ENCODE measurements at places on chromosomes 7 and 10.

GRCh38 chr10:126131341-126131740, 235.0 kb downstream of the FANK1 start:
- no peak for DNase-seq

DNA sequence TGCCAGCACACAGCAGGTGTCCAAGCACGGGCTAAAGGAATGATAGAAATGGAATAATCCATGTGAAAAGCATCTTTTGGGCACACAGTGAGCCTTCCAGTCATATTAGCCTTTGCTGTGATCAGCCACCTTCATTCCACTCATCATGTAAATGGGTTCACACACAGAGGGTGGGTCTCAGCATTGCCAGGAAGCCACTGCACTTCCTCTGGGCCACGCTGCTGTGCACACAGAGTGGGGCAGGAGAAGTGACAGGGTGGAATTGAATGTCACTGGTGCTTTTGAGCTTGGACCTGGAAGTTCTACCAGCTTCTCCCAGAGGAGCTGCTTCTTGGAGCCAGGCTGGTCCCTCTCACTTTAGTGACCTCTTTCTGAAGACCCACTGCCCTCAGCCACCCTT, 203.5 kb downstream of the USP6NL start:
- DNase-seq = no peak

DNA sequence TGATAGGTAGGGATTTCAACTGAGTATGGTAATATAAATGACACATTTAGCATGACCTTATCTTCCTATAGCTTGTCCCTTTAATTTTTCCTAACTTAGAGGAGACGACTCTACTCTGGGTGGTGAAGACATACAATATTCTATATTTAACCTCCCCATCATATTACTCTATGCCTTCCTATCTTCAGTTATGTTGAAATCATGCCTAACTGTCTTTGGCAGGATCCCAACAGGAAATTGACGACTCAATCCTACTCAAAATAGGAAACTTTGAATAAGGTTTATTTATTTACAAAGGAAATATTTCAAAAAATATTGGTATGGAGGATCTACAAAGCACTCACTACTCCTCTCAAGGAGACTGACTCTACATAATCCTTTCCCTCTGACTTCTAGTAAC, 24.1 kb upstream of the SEMA3A start:
- no peak for DNase-seq

- DNase-seq = no peak
These were observed 143.6 kb downstream of the AGMO start for GRCh38 chr7:15418264-15418663.

GRCh38 chr7:77157446-77157845, 35.0 kb downstream of the CCDC146 start:
- no peak for DNase-seq

GRCh38 chr7:72313906-72314305, 98.2 kb downstream of the CALN1 start:
- DNase-seq = no peak

DNA sequence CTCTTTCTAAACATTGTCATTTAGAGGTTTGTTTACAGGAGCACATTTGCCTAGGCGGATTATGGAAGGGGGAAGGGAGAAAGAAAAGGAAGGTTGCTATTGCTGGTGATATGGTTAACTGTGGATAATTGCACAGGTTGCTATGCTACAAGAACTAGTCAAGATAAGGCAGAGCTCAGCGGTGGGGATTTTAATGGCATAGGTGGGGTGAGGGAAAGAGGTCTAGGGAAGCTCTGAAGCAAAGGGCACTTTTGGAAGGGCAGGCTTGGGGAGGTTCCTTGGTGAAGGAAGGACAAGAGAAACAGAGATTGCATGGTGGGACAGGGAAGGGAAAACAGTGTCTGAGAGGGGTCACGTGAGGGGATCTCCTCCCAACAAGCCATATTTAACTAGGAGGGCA, 19.5 kb downstream of the HYAL4 start:
- DNase-seq = no peak

- no peak for DNase-seq
These were observed 126.5 kb upstream of the ZNF438 start for GRCh38 chr10:31158011-31158658.

All from GM12892 (cell line).